Mucosa of descending colon (tissue), 3 donors: ENCODE measurements at places on chromosomes 5 and 9. TPM values are rescaled to one million over a fixed set of nuclear protein-coding genes. Genes with fewer than 3 reads are reported as not detected.
A peak's percentile ranks its signal among the peaks of the same experiment; 100 is the strongest.

The TRIM23 gene
- total RNA-seq: 22.8 TPM

The DUSP1 gene
- 233 TPM for total RNA-seq

The SPATA9 gene
- total RNA-seq: 1.2 TPM

The SLC36A2 gene
- not detected for total RNA-seq

The FGF10 gene
- total RNA-seq: 0.84 TPM

The TUBB4B gene
- 286 TPM for total RNA-seq

The FBLL1 gene
- total RNA-seq: 0.76 TPM

DNA sequence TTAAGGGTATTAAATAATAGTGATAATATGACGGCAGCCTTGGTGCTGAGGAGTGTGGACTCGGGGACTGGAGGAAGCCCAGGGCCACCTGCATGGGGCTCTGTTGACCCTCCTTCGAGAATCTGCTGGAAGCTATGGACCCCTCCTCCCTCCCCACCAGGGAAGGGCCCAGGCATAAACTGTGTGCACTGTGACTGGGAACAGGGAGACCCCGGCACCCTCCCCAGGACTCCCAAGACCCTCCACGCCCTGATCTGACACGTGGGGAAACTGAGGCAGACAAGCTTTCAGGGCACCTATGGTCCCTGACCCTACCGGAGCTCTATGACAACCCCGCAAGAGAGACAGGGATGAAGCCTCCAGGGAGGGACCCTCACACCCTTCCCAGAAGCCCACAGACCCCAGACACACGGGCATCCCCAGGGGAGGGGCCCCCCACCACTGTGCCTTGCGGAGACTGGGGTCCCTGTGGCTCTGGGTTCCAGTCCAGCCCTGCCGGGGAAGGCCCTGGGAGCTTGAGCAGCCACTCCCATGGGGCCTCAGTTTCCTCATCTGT, 6.5 kb upstream of the EGFL7 start:
- no peak for DNase-seq

DNA sequence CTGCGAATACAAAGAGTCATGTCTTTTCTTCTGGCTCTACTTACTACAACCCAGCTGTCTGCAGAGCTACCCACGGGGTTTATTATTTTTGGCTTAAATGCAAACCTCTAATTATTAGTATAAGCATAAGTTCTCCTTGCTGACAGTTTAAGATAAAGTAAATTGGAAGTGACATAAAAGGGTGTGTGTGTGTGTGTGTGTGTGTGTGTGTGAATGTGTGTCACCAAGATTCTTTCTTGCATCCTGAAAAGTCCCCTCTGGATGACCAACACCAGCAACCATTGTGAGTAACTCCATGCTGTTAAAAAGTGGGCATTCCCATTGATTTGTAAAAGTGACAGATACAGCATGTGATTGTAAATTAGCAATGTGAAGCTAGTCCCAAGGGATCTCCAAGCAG, 803.8 kb upstream of the ZNF608 start:
- no peak for DNase-seq

DNA sequence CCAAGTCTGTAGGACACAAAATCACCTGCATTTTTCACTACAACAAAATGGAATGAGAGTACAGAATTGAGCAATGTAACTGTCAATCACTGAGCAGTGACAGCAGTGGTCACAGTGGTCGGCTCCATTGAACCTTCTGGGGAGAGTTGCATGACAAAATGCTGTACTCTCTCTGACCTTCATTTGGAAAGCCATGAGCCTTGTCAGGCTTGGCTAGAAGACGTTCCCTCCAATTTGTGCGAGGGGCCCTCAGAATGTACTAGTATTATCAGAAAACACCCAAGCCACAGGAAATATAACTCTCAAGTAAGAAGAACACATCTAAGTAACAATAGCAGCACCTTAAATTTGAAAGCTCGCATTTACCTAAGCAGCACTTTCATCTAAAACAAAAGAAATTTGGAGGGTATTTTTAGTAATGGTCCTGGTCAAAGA, 425.6 kb upstream of the MEF2C start:
- DNase-seq: no peak

- DNase-seq: no peak
Measured at GRCh38 chr9:36479101-36479500, 79.0 kb upstream of the RNF38 start.

- DNase-seq: no peak
Measured at GRCh38 chr9:77094150-77094549, 74.7 kb downstream of the FOXB2 start.

- no peak for DNase-seq
Measured at GRCh38 chr5:79736528-79737514, 47.2 kb downstream of the CMYA5 start.

GRCh38 chr9:100674419-100675122, 96.7 kb downstream of the CAVIN4 start:
- DNase-seq: no peak

DNA sequence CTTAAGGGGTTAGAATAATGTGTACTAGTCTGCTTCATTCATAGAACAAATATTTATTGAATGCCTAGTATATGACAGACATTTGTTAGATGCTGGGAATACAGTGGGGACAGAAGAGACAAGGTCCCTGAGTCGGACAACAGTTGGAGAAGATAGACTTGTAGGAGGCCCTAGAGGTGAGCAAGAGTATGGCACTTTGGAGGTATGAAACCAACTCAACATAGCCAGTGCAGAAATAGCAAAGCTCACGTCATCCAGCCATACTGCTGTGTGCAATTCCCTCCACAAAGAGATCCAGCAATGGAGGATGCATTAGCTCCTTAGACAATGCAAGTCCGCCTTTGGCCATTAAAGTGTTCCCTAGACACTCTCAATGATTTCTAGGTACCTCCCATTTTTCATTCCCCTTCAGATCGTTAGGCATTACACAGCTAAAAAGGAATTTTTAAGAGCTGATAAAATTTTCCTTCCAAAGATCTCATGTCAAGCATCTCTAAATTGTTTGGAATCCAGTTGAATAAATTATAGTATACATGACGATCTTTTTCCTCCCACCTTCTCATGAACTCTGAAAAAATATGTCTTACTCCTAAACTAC, 1949.6 kb upstream of the WWC1 start:
- no peak for DNase-seq

DNA sequence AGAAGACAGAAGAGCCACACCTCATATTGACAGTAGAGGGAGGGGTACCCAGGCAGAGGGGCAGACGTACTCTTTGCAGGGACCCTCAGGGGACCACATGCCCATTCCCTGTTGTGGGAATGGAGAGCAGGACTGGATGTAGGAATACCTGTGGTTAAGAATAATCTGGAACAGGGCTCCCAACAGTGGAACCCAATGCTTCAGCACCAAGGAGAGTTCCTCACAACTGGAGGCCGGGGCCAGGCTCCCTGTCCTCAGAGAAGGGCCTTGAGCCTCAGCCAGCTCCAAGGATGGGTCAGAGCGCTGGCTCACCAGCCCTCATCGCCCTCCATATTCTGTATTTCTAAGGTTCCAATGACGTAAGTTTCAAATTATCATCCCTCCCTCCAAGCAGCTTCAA, 7.4 kb upstream of the SHC3 start:
- DNase-seq: no peak

DNA sequence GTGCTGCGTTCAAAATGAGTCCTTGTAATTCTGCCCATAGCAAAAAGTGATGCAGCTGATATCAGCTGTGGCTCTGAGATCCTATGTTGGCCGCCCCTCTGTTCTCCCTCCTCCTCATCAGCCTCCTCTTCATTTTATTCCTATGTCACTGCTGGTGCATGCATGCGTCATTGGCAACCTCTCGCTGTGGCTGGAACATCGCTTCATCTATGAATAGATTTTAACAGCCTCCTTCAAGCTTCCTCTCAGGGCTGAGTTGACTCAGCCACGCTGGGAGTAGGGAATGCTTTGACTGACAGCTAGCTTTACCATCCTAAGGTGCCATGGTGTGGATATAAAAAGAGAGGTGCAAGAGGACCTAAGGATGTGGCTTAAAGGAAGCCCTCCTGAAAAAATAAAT, 303.5 kb downstream of the PLK2 start:
- no peak for DNase-seq

- DNase-seq: no peak
Measured at GRCh38 chr9:128706045-128706444, 3.7 kb downstream of the PKN3 start.

- DNase-seq: no peak
Measured at GRCh38 chr5:146754621-146755020, 123.9 kb downstream of the PPP2R2B start.

GRCh38 chr9:89606049-89606623, 1.3 kb downstream of the GADD45G start:
- peak; percentile 90 for DNase-seq

DNA sequence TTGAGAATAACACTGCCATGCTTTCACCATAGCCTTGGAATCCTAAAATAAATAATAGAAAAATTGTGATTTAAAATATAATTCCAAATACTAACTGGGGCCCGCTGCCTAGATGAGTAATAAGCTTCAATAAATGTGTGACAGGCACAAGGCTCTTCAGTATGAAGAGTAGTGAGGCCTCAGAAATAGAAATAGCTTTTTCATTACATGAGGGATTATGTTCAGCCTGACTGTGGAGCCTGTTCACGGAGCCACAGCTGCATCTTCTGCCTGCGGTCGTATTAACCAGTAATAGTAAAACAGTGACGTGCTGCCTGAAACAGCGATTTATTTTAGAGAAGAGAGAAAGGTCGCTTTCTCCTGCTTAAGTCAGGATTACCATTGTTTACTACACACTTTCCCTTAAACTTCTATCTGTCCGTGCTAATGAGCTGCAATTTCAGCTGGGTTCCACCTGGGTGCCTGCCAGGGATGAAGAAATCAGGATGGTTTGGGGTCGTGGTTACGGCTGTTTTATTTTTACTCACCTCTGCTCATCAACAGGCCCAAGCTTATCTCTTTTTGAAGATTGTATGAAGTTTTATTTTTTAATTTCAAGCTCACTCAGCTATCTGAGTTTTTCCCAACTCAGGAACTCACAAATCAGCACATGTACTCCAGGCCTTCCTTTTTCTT, 284.9 kb upstream of the WWC1 start:
- no peak for DNase-seq

DNA sequence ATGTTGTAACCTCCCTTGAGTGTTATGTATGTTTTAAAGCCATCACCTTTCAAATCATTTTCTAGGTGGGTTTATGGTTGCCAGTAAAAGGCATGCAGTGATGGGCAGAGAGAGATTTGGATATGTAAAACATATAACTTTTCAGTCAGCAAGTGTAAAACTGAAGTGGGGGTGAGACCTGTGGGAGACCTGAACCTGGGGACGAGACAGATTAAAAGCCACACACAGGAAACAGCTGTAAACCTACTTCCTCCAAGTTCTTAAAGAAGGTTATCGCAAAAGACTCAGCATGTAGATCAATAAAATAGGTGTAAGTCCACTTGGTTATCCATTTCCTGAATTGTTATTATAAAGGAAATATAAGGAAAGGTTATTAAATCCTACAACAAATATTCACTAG, 76.6 kb downstream of the YIPF5 start:
- DNase-seq: no peak

DNA sequence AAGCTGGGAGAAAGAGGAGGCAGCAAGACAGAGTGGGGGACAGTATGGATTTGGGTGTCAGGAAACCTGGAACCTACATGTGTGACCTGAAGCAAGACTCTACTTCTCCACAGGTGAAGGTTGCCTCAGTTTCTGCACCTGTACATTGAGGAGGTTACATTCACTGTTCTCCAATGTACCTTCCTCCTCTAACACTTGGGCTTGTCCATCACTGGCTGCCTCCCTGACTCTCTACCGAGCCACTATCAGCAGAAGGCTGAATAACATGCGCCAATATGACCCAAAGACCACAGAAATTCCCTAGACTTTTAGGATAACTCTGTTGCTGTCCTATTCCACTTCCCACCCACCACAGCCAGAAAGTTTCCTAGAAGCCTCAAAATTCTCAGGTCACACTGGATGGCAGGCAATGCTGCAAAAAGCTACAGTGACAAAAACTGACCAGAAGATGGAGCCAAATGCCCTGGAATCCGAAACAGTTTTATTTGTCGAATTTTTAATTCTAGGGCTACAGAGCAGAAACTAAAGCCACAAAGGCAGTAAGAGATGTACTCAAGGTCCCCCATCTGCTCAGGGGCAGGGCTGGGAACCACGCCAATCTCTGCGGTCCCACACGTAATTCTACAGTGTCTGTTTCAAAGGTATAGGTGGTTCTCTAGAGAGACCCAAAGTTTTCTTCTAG, 64.4 kb downstream of the FAM114A2 start:
- peak; percentile 37 for DNase-seq

GRCh38 chr5:172245703-172246125, 37.9 kb downstream of the UBTD2 start:
- no peak for DNase-seq

DNA sequence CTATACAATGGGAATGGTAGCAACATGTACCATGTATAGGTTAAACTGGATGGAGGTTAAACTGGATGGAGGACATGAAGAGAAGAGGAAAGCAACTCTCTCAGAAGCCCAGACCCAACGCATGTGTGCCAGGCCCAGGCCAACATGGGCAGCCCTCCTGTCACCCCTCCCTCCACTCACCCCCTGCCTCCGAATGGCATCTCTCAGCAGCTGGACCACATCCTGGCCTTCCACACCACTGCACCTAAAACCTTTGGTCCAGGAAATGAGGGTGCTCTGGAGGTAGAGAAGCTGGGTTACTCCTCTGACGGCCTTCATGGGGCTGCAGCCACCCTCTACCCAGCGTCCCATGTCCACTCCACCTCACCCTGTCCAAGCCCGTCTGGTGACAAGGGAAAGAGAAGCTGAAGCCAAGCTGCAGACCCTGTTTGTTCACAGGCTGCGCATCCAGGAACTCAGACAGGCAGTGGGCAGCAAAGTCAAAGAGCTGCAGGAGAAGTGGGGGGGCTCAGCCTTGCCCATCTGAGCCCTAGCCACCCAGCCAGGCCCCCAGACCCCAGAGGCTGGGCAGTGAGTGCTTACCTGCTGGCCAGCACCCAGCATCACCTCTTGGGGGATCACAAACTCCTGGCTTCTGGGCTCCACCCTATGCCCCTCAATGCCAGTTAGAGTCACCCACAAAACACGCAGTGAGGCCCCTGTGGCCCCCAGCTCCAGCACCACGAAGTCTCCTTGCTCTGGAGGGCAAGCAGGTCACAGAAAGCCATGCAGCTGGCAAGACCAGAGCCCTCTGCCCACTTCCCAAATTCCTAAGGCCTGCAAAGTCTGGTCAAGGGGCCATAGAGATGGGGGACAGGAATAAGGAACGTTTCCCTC, 8.5 kb downstream of the HK3 start:
- DNase-seq: no peak

GRCh38 chr9:75962013-75962661, 71.7 kb downstream of the PCSK5 start:
- DNase-seq: no peak

DNA sequence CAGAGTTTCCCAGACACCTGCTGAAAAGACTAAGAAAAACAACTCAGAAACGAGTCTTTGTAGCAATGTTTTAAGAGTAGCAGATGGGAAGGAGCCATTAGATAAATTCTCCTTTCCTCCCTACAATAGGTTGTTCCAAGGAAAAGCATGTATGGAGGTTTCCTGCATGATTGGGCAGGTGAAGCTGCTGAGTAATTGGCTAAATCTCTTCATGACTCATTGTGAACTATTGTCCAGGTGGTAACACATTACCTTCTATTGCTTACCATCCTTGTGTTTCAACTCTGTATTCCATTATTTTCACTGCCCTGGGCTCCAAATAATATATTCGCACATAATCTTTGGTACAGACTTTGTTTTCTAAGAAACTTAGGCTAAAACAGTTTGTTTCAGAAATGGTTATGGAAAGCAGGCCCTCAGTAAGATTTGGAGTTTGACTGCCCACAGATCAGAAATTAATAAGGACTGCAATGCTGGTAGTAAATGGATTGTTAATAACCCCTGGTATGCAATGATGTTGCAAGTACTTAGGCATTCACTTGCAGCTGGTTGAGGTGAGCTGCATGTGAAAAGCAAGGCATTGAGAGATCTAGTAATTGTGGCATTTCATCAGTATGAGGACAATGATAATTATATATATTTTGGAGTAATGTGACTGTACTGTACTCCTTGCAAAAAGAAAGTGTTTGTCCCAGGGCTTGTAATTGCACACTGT, 281.4 kb upstream of the VLDLR start:
- no peak for DNase-seq
